ENCODE measurements at places on chromosomes 6 and 20. TPM values are rescaled to one million over a fixed set of nuclear protein-coding genes. Genes with fewer than 3 reads are reported as not detected.

DNA sequence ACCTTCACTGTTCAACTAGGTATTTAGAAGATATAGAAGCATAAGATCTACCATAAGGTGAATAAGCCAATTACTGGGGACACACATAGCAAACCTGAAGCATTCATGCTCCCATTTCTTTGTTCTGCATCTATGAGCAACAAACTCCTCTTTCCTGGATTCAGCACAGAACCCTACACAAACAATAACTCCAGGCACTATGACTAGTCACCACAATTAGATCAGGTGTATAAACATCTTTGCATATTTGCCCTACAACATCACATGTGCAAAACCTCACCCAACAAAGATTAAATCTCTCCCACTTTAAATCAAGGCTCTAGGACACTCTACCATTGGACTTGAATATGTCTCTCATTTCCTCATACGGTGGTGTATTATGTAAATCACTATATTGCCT, 652.3 kb downstream of the EPHA7 start:
- DNase-seq, result no peak

GRCh38 chr20:1130847-1131246, 12.4 kb downstream of the PSMF1 start:
- DNase-seq, result no peak

DNA sequence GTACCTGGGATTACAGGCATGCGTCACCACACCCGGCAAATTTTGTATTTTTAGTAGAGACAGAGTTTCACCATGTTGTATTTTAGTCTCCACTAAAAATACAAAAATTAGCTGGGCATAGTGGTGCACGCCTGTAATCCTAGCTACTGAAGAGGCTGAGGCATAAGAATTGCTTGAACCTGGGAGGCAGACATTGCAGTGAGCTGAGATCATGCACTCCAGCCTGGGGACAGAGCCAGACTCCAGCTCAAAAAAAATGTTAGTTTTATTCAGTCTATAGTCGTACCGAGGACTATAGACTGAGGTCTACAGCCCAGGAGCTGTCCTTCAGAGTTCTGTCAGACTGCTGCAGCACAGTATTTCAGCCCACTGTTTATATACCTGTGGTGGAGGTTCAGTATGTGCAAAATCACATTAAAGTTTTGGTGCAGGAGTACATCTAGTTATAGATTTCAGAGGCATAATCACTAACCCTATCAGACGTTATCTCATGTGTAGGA, 3.6 kb upstream of the CASP8AP2 start:
- no peak for DNase-seq

GRCh38 chr6:89975991-89976693, 81.9 kb downstream of the GJA10 start:
- DNase-seq, result no peak

DNA sequence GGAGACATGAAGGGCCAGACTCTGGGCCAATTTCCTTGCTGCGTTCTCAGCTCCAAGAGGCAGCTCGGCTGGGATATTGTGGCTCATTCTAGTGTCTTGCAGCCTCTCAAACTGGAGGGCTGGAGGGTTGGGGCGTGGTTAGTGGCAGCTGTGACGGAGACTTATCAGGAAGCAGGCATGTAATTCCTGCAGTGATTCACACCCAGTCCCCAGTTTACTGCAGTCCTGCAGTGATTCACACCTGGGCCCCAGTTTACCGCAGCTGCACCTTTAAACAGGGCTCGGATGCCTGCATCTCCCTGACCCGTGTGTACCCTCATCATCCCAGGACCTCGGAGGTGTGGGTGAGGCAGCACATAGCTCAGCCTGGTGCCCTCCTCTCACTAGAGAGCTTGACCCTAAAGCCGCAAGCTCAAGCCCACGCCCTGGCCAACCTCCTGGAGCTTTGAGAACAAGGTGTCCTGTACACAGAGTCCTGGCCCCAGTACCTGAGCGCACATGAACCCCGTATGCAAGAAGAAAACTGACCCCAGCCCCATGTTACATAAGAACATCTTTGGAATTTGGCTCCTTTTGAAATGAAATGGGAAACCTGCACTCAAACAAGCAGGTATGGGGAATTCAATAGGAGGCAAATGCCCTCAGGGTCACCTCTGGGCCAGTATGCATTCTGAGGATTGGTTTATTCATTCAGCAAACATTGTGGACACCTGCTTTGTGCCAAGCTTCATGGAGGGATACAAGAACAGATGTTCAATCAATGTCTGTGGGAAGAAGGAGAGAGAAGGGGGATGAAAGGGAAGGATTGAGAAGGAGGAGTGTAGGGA, 55.3 kb upstream of the FAM83D start:
- DNase-seq, result no peak

- DNase-seq, result no peak
These were observed 1067.5 kb upstream of the MAP3K7 start for GRCh38 chr6:91654357-91654756.

- DNase-seq, result no peak
These were observed 22.2 kb downstream of the TNXB start for GRCh38 chr6:32086661-32087573.

DNA sequence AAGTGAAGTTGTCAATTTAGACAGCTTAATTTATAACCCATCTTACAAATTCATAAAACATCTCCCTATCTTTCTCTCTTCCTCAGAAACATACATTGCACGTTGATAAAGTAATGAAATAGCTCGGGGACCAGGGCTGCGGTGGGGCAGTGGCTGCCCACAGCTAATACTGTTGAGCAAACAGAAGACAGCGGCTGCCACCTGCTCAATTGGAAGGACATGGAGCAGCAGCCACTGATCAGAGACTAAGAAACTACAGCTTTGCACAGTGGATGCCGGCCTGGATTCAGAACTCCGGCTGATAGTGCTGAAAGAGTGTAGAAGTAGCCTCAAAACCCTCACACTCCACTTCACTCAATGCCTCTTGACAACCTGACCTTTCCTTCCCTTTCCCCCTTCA, 157.9 kb upstream of the PDE10A start:
- DNase-seq, result no peak

- DNase-seq, result no peak
These were observed 79.5 kb downstream of the ERMARD start for GRCh38 chr6:169830876-169831275.

DNA sequence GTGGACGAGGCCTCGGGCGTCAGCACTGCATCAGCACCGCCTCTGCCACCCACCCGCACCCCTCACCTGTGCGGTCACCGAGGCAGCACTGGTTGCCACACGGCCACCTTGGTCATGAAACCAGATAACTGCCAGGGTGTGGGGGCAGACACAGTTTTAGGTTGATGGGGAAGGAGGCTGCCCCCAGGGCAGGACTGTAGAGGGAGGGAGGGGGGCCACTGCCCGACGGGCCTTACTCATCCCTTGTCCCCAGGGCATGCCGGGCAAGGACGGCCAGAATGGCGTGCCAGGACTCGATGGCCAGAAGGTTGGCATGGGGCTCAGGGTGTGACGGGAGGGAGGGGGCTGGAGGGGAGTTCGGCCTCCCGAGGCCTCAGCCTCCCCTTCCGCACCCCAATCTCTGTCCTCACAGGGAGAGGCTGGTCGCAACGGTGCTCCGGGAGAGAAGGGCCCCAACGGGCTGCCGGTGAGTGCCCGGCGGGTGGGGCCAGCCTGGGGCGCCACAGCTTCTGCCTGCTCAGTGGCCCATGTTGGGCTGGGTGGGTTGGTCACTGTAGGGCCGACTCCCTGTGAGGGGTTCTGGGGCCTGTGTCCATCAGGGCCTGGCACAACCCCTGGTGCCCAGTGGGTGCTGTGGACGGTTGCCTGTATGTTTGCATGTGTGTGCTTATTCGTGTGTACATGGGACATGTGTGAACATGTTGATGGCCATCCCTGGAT, 11.8 kb downstream of the COL9A3 start:
- no peak for DNase-seq

- no peak for DNase-seq
These were observed 152.3 kb upstream of the OLIG3 start for GRCh38 chr6:137646484-137646883.

DNA sequence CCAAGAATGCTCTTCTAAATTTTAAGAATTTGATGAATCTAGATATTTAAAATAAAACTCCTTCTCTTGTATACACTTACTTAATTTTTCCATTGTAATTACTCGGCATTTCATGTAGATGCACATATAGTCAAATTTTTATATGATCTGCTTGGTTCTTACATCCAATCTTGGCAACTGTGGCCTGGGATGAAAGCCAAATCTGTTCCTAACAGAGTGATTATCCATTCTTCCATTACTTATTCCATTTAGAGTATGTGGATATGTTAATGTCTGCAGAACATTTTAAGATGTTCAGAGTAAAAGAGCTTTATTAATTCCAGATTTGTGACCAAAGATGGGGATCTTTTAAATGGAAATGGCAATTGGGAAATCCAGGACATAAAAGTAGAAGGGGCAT, 144.1 kb upstream of the PDE7B start:
- DNase-seq, result peak; percentile 86

DNA sequence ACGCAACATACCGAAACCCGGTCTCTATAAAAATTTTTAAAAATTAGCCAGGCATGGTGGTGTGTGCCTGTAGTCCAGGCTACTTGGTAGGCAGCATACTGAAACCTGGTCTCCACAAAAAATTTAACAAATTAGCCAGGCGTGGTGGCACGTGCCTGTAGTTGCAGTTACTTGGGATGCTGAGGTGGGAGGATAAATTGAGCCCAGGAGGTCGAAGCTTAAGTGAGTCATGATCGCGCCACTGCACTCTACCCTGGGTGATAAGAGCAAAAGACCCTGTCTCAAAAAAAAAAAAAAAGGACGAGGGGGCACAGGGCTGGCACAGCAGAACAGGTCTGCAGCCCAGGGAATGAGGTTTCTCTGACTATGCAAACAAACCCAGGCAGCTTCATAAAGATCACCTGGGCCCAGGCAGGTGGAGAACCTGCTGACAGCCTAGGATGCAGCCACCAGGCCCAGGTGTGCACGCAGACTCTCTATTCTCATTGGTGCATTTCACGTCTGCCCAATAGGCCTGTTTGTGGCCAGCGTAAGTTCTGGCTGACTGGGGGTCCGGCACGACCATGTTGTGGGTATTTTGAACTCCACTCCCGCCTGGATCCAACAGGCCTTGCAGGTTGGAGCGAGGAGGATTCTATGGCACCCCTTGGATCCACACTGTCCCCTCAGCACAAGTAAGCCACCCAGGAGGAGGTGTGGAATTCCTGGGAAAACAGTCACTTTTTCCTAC, 204.5 kb downstream of the PREX1 start:
- DNase-seq, result no peak

DNA sequence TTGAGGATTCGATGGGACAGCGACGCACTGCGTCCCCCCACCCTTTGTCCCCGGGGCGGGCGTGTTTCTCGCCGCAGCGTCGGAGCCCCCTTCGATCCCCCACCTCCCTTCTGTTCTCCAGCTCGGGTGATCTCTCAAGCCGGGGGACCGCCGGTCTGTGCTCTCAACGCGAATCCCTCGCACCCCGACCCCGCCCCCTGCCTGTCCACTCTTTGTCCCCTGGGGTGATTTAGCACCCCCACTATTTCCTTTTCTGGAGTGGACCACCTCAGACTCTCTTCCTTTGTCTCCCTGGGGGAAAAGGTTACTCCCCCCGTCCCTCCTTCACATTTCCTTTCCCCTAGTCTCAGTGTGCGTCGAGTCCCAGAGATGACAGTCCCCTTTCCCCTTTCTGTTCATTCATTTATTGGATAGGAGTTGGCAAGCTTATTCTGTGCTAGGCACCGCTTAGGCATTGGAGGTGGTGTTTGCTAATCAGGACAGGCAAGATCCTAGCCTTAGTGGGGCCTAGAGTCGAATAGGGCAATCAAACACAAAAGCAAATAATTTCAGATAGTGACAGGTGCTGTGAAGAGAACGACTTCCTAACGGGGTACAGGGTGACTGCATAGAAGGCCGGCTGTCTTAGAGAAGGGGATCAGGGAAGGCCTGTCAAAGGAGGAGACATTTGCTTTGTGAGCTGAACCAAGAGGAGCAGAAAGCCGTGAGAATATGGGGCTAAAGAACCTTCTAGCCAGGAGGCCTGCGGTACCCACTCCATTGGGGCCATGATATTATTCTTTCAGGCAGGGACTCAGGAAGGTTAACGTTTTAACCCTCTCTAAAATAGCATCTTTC, 741 bp downstream of the PTPN1 start:
- DNase-seq, result peak; percentile 31

DNA sequence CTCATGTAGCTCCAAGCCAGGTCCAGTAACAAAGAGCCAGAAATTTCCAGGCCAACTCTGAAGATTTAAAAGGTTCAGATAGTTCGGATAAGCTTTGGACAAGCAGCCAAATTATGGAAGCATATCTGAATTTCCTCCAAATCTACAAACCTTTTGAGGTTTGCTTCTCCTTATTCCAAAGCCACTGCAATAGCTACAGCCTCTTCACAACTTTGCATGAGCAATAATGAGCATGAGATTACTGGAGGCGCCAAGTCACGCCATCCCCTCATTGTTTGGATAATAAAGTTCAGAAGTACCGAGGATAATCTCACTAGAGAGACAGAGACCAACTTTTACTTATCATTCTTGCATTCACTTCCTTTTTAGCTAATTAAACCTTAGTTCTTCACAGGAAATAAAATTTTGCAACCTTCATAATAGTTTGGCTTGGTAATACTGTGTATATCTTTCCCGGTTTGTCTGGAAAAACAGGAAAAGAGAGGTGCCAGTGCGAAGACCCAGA, 329.6 kb upstream of the RSPO3 start:
- no peak for DNase-seq

DNA sequence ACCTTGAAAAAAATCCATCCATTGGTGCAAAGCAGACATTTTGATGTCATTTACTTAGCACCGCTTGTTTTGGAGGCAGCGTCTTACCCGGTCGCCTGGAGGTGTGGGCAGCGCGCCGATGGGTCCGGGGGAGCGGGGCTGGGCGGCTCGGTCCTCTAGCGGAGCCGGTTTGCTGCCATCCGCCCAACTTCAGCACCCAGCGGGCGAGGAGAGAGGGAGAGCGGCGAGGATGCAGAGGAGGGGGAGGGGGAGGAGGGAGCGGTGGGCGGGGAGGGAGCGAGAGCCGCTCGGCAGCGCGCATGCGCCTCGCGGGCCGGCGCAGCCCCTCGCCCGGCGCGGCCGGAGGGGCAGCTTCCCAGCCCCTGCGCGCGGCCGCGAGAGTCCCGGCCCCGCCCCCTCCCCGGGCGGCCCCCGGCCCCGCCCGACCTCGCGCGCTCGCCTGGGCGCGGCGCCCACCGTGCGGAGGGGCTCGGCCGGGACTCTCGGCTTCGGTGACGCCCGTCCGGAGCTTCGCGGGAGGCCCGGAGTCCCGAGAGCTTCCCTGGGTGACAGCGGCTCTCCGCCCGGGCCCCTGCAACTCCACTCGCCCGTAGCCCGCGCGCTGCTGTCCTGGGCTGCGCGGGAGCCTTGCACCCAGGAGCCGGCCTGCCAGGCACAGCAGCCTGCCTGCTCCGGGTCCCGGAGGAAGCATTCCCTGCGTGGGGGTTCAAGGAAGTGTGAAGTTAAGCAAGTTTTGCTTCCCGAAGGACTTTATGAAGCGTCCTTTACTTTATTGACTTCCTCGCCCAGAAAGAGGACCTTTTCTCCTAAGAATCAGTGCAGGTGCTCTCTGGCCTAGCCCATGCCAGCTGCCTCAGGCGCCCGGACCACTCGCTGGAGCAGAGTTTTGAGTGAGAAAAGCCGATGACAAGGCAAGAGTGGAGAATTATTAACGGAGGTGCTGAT, at the start of gene RGS17:
Gene RGS17, minus strand, starts transcription at position 246 of the 945 bp plus-strand sequence. CDS start 87,264 bp downstream, outside the sequence.
- peak; percentile 79 for DNase-seq

POU5F1 gene
- 0.85 TPM for polyA plus RNA-seq

SLC17A3 gene
- polyA plus RNA-seq, result not detected

ABHD12 gene
- 21.1 TPM for polyA plus RNA-seq

ULBP1 gene
- polyA plus RNA-seq, result 0.30 TPM
